Hematopoietic multipotent progenitor cell (in vitro differentiated cells): ENCODE measurements at places on chromosomes 1 and 21. TPM values are rescaled to one million over a fixed set of nuclear protein-coding genes. Genes with fewer than 3 reads are reported as not detected.
A peak's percentile ranks its signal among the peaks of the same experiment; 100 is the strongest.

- no peak for DNase-seq
Measured at GRCh38 chr1:8456991-8457390, 139.1 kb downstream of the SLC45A1 start.

NBPF6 gene
- total RNA-seq, result under 0.01 TPM

RIPK4 gene
- 0.27 TPM for total RNA-seq

DNA sequence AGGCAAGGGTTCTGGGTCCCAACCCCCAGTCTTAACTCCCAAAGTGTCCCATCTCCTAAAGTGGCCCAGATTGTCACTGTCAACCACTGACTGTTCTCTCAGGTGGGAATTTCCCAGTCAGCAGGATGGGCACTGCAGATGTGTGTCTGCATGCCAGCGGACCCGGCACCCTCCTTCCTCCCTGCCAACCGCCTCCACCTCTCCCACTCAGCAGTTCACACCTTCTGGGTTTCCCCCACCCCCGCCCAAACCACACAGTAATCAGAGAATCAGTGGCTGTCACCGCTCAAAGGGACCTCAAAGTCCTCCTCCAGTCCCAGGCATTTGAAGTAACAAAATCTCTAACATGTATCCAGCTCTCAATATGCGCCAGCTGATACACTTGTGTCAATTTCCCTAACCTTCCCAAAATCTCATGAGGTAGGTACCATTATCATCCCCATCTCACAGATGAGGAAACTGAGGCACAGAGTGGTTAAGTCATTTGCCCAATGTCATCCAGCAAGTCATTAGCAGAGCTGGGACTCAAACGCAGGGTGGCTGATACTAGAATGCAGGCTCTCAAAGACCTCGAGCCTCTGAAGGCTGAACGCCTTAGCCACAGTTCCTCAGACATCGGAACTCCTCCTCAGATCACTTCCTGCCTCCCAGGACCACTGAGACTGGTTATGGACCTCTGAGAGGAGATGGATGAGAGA, 4.8 kb downstream of the RUNX3 start:
- DNase-seq, result no peak

TSPAN1 gene
- not detected for total RNA-seq

GRCh38 chr1:232238009-232238408, 391.9 kb downstream of the SIPA1L2 start:
- no peak for DNase-seq

- DNase-seq, result no peak
Measured at GRCh38 chr1:25758466-25759070, 41.4 kb upstream of the SELENON start.

- no peak for DNase-seq
Measured at GRCh38 chr1:79325705-79326104, 319.2 kb upstream of the ADGRL4 start.

DNA sequence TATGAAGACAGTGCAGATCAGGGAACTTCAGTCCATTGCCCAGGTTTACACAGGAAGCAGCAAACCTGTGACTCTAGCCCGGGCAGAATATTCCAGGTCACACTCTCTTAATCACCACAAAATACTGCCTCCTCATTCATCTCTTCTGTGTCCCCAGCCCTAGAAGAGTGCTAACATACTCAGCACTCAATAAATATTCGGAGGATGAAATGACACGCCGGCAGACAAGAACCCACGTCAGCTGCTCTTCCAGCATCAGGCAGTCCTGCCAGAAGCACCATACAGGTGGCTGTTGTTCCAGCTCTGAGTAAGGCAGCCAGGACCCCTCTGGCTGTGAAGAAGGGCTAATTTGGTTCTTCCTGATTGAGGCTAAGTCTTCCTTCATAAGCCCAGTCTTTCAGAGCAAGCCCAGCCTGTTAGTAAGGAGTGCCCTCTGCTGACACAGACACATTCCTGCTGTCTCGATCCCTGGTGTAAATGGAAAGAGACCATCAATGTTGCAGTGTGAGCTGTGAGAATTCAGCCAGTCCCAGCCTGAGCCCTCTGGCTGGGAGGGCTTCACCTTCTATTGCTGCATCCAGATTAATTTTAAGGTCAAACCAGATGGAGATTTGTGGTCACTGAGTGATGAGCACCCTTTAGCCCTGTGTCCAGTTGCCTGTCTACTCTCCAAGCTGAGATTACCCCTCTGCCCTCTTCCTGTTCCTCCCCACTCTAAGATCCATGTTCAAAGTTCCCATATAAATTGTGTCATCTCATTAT, 45.0 kb upstream of the KIRREL1 start:
- DNase-seq, result peak; percentile 53

GRCh38 chr1:107058245-107059032, 2.0 kb downstream of the PRMT6 start:
- no peak for DNase-seq

- DNase-seq, result no peak
Measured at GRCh38 chr1:95048317-95048716, 24.4 kb downstream of the ALG14 start.

GRCh38 chr21:37805266-37805665, 111.0 kb downstream of the KCNJ6 start:
- DNase-seq, result peak; percentile 23

- DNase-seq, result no peak
Measured at GRCh38 chr1:157092831-157093230, 6.8 kb downstream of the ETV3L start.

AMY1C gene
- not detected for total RNA-seq

- DNase-seq, result peak; percentile 65
Measured at GRCh38 chr1:66282343-66282852, 251.6 kb upstream of the SGIP1 start.

- DNase-seq, result no peak
Measured at GRCh38 chr1:222006715-222007114, 264.8 kb upstream of the DUSP10 start.

- no peak for DNase-seq
Measured at GRCh38 chr21:28822486-28823335, 170.0 kb downstream of the LTN1 start.

- no peak for DNase-seq
Measured at GRCh38 chr1:26730695-26731094, 34.9 kb downstream of the ARID1A start.

INAVA gene
- total RNA-seq, result under 0.01 TPM

GRCh38 chr1:174998569-174999215, 1.1 kb upstream of the CACYBP start:
- DNase-seq, result peak; percentile 84

- no peak for DNase-seq
Measured at GRCh38 chr21:41066086-41066938, 101.6 kb upstream of the BACE2 start.

PCNX2 gene
- total RNA-seq, result 28.8 TPM

GRCh38 chr1:58966917-58967740, 183.3 kb upstream of the JUN start:
- DNase-seq, result no peak

DNA sequence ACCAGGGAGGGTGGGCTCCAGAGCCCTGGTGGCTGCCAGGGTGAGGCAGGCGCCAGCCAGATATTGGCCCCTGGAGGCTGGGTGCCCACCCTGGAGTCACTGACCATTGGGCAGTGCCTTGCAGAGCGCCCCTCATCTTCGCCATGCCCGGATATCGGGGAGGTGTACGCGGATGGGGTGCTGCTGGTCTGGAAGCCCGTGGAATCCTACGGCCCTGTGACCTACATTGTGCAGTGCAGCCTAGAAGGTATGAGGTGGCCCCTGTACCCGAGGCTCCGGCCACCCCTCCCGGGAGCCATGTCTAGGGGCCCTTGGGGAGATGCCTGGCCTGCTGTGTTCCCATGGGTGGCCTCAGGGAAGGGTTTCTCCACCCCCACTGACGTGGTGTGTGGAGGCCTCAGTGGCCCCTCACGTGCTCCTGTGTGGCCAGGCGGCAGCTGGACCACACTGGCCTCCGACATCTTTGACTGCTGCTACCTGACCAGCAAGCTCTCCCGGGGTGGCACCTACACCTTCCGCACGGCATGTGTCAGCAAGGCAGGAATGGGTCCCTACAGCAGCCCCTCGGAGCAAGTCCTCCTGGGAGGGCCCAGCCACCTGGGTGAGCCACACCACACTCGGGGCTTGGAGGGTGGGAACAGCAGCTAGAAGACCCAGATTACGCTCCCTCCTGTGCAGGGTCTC, 30.9 kb downstream of the TRIM11 start:
- no peak for DNase-seq

GRCh38 chr1:39266269-39266668, 61.8 kb downstream of the MACF1 start:
- peak; percentile 47 for DNase-seq

KRTAP7-1 gene
- total RNA-seq, result not detected

DNA sequence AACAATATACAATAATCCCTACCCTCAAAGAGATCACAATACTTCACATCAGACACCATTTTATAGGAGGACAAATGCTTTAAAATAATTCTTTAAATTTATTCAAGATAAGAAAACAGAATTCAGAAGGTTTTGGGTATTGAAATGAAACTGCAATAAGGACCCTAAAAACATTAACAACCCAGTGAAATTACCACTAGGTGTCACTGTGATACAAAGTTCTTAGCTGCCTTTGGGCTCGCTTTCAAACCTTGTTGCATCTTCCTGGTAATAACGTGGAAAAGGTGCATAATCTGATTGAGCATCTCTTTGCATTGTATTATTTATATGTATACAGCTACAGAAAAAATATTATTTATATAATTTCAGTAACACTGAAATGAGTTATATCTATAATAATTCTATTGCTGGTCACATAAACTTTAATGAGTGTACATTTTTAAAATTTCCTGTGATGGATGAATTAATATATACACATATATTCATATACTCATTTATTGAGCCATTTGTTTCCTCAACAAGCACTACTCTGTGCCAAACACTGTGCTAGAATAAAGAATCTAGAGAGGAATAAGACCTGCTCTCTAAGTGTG, 185.2 kb downstream of the FAF1 start:
- DNase-seq, result peak; percentile 10

DNA sequence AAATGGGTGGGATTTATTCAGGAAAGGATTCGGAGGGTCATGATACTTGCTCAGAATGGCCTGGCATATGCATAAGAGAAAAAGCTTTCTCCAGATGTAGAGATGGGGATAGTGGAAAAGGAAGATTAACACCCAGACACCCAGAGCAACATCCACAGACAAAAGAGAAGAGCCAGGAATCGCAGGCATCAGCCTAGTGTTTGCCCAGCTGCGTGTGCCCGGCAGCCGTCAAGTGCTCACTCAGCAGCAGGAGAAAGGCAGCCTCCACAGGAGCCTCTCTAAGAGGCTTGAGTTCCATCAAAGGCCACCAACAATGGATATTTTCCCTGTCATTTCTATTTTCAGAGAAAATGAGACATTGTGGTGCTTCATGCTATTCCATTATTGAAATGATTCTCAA, 54.7 kb downstream of the NTPCR start:
- DNase-seq, result no peak

VASH2 gene
- 0.81 TPM for total RNA-seq

- no peak for DNase-seq
Measured at GRCh38 chr1:228937851-228938536, 202.7 kb downstream of the RHOU start.

- no peak for DNase-seq
Measured at GRCh38 chr1:33234588-33234990, 21.7 kb upstream of the ZNF362 start.

DNA sequence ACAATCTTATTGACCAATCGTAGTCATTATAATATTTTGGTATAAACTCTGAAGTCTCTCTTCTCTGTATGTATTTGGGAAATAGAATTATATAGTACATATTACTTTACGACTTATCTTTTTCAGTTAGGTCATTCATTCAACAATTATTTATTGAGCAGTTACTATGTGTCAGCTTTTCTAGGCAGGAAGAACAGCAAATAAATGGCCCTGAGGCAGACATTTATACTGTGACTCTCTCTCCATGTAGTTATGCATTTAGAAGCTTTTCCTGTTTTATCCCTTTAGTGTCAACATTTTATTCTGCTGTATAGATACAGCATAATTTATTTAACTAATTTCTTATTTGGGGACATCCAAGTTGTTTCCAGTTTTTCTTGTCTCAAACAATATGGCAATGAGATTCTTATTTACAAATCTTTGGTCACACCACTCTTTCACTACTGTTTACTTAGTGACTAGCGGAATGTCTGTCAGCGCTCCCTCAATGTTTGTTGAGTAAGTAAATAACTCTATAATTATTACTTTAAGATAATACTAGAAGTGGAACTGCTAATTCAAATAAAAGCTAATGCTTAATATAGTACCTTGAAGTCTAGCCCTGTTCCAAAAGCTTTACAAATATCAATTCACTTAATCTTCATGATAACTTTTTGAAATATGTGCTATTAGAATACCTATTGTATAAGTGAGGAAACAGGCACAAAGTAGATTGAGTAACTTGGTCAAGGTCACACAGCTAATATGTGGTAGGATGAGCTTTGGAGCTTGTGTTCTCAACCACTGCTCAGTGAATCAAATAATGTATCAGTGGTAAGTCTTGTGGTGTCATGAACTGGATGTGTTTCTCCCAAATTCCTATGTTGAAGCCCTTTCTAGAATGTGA, 465.6 kb downstream of the SIPA1L2 start:
- DNase-seq, result no peak

DNA sequence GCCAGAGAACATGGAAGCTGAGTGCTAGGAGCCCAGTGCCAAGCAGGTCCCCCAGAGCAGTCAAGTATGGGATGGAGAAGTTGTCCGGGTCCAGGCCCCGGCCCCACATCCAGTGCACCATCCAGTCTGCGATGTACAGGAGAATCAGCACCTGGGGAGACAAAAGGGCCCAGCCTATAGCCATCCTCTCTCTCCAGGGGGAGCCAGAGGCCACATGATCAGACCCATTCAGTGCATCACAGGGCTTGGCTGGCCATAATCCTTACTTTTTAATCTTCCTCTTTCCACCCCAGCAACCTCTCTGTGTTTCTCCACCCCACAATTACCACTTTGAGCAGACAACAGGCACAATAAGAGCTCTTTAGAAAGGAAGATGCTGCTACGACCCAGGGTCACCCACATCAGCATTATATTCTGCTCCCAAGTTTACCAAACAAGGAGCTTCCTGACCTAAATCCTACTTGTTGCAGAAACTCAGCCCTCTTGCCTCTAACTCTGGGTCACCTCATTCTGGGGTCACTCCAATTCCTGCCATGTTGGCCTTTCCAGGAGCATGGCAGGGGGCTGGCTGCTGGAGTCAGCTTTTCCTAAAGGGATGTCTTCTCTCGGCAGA, 16.4 kb upstream of the RAB29 start:
- DNase-seq, result peak; percentile 56

- peak; percentile 86 for DNase-seq
Measured at GRCh38 chr1:151157067-151157531, 650 bp downstream of the TNFAIP8L2 start.

GRCh38 chr1:17661546-17662157, 93.5 kb upstream of the ACTL8 start:
- DNase-seq, result peak; percentile 76

DNA sequence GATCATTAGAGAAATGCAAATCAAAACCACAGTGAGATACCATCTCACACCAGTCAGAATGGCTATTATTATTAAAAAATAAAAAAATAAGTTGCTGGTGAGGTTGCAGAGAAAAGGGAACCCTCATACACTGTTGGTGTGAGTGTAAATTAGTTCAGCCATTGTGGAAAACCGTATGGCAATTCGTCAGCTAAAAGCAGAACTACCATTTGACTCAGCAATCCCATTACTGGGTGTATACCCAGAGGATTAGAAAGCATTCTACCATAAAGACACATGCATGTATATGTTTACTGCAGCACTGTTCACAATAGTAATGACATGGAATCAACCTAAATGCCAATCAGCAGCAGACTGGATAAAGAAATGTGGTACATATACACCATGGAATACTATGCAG, 42.2 kb downstream of the GIPC2 start:
- no peak for DNase-seq

- DNase-seq, result no peak
Measured at GRCh38 chr21:38683222-38683621, 122.5 kb upstream of the ETS2 start.
